ENCODE measurements at places on chromosomes 4 and X.

GRCh38 chr4:84481077-84481859, 17.8 kb downstream of the NKX6-1 start:
- DNase-seq, result no peak

GRCh38 chr4:186845137-186845842, 121.6 kb upstream of the FAT1 start:
- DNase-seq, result peak; percentile 74

DNA sequence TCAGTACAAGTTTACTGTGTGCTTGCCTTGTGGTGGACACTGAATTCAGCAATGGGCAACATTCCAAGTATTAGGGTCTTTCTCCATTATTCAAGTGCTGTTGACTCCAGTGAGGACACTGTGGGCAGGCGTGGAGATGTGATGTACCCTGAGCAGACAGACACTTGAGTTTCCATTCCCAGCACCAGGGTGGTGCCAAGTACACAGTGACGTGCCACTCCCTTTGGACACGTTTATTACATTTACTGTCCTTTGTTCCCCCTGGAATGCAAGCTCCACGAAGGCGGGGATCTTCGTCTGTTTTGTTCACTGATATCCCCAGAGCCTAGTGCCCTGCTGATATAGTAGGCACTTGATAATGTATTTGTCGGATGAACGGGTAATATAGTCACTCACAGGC, 130.6 kb upstream of the STX18 start:
- no peak for DNase-seq

GRCh38 chr4:153362184-153362583, 17.7 kb downstream of the MND1 start:
- DNase-seq, result no peak

GRCh38 chr4:88958080-88958479, 98.9 kb downstream of the FAM13A start:
- DNase-seq, result no peak
